GM13977 (cell line): ENCODE measurements at places on chromosomes 1 and 21.

DNA sequence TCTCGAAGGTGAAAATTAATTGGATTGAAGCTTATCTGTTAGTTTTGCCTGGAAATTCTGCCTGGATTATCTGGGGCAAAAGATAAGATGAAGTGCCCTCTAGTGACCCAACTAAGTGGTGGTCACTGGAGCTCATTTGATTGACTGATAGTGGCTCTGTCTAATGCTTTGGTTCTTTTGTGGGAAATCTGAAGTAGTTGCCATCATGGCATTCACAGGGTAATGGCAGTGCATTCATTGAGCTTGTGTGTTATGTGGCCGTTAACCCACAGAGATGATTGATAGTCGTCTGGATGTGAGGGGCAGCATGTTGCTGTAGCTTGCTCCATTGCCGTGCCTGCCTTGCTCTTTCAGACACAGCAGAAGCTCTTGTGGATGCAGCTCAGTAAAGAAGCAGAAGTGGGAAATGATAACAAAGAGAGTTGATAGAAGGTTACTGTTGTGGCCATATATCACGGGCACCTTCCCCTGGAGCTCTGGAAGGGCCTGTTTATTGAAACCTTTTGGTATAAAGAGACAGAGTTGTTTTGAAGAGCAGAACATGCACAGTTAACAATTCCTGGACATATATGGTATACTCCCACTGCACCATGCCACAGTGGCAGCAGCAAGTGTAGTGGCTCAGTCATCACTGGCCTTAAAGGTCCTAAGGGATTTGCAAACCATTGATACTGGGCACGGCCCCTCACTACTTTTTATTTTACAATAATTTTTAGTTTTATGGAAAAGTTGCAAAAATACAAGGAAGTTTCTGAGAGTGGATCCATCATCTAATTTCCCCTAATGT, 42.0 kb downstream of the CXADR start:
- DNase-seq: no peak

DNA sequence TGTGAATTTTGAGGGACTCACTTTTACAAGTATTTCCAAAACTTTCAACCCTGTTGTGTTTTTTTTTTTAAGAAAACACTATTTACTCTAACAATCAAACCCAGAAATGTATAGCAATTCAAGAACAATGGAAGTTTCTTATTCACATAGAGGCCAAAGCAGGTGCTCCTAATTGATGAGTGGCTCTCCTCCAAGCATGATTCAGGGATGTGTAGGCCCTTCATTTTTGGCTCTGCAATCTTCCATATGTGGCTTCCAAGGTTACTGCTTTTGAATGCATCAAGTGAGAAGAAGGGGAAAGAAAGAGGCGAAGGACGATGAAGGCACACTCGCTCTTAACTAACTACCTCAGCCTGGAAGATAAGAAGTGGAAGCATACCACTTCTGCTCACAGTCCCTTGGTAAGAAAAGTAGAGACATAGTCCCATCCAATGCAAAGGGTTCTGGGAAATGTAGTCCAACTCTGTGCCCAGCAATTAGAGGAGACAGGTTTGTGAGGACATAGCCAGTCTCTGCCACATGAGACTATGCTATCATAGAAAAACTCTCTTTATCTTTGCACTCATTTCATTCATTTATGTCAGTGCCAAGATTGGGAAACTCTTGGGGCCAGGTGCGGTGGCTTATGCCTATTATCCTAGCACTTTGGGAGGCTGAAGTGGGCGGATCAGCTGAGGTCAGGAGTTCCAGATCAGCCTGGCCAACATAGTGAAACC, 46.0 kb downstream of the OPTC start:
- no peak for DNase-seq

GRCh38 chr1:87329526-87330056, 911 bp downstream of the LMO4 start:
- DNase-seq: peak; percentile 50

GRCh38 chr21:33650929-33651509, 8.7 kb downstream of the ITSN1 start:
- DNase-seq: no peak

GRCh38 chr21:16794950-16795349, 717.9 kb upstream of the CXADR start:
- no peak for DNase-seq

GRCh38 chr1:43325381-43325780, 12.2 kb upstream of the MPL start:
- DNase-seq: no peak

DNA sequence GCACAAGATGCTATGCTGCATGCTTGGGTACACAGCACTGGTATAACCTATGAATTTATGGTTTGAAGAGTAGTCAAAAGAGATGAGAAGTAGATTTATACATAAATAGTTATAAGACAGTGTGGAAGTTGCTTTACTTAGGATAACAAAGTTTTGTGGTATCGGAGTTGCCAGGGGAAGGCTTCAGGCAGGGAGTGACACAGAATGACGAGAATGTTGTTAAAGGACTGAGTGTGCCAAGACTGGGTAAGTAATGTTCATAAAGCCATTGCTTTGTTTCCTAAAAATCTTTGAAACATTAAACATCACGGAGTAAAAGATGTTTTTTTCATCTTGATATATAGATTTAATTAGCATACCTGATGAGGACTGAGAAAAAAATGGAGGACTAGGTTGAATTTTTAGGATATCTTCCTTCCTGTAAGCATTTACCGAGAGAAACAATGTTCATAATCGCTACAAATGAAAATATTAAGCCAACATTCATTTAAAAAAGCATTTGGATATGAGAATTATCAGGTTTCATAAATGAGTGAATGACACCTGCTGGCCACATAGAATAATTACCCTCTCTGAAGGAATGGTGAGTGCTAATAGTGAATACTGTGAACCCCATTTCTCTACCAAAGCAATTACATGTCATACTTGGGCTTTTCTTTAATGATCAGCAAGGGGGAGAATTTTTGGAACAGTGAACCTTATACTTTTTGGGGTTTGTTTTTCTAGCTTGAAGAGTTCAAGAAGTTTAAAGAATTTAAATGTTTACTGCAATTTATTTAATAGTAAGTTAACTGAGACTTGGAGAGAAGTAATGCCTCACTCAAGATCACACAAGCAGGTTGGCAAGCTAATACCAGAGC, 28.4 kb downstream of the EXTL2 start:
- peak; percentile 5 for DNase-seq

- DNase-seq: no peak
Measured at GRCh38 chr1:54163051-54163450, 10.3 kb upstream of the CDCP2 start.

DNA sequence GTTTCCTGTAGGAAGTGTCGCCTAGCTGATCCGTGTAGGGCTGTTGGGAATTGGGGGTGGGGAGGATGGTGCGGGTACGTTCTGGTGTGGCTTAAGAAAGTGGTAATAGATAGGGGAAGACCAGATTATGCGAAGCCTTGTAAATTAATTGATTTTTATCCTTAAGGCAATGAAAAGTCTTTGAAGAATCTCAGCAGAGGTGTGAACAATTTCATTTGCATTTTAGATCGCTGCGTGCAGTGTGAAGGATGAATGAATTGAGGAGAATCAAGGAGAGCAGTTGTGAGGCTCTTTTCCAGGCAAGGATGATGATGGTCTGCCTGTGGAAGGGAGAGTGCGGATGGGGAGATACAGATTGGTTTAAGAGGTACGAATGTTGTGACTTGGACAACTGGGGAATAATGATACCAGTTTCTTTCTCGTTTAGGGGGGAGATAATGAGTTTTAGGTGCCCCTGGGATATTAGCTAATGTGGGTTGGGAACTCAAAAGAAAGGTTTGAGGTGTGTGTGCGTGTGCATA, 813 bp upstream of the DEDD start:
- DNase-seq: no peak

DNA sequence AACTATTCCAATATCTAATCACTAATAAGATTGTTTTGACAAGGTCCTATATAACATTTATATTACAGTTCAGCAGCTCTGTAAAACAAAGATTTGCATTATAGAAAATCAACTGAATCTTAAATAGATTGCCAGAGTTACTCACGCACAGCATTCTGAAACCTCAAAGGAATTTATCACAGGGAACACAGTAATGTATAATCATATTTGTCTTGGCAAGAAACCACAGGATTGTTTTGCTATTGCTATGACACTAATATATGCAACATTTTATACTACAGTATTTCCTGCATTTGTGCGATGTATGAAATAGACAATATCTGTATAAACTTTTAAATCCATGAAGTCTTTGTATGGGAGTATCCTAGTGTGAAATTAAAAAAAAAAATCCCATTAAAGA, 101.4 kb downstream of the PLPPR5 start:
- DNase-seq: no peak

- no peak for DNase-seq
Measured at GRCh38 chr1:107100331-107100984, 40.4 kb upstream of the NTNG1 start.

- DNase-seq: no peak
Measured at GRCh38 chr1:61140778-61141177, 58.4 kb downstream of the NFIA start.

- DNase-seq: no peak
Measured at GRCh38 chr1:166040202-166040997, 126.4 kb downstream of the FAM78B start.

GRCh38 chr1:234724516-234725176, 114.7 kb upstream of the IRF2BP2 start:
- DNase-seq: peak; percentile 58

DNA sequence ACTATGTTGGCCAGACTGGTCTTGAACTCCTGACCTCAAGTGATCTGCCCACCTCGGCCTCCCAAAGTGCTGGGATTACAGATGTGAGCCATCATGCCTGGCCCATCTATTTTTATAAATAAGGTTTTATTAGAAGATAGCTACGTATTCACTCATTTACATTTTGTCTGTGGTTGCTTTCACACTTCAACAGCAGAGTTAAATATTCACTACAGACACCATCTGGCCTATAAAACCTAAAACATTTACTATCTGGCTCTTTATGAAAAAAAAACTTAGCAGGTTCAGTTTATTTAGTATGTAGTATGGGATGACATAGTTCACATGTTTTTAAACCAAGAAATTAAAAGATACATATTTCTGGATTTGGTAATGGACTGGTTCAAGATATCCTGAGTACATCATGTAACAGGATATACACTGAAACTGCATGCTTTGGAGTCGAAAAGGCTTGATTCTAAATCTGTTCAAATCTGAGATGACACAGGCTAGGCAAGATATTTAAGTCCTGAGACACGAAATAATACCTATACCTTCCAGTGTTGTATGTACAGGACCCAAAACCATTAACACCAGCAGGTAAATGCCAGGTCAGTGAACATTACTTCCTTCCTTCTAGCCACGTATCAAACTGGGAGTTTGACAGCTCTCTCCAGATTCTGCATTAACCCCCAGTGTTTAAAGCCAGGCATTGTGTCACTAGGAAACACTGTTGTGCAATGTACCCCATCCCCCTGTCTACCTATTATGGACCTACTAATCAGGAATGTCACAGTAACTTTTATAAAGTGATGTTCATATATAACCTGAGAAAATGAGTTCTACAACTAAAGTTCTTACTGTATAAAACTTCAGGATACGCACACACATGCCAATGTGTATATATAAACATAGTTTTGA, 54.3 kb upstream of the SDC3 start:
- DNase-seq: no peak

DNA sequence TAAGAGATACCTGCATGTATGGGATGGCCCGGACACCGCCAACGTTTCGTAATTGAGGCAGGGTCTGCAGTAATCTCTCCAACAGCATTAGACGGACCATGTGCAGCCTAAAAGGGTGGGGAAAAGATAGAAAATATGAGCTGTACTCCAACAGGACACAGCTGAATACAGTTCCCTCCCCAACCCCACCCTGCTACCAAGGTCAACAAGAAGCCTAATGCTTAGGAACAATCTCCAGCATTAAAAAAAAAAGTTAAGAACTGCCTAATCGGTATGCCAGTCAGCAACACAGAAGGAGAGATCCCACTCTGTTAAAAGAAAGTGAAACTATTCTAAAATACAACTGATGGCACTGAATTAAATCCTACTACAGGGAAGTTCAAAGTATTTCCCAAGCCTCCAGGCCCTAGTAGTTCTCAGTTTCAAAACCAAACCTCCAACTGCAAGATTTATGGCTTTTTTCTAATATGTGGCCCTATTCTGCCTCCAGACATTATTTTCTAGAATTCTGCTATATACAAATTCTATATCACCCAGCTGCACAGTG, 81.0 kb downstream of the UBR4 start:
- DNase-seq: no peak

- DNase-seq: no peak
Measured at GRCh38 chr1:171220581-171221054, 27.7 kb upstream of the FMO1 start.

DNA sequence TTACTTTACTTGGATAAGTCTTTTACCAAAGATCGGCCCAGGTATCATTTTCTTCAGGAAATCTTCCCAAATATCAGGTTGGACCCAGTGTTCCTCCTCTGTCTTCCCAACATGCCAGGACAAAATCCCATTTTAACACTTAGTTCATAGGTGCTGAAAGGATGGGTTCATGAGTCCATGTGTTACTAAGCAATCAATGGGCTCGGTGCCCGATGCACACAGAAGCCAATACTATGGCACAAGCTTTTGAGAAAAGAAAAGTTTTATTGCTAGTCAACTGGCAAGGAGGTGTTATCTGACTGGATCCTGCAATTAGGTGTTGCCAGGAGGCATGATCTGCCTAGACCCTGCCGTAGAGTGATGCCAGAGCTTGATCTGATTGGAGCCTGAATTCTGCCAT, 133.3 kb upstream of the SLC44A3 start:
- DNase-seq: no peak

- no peak for DNase-seq
Measured at GRCh38 chr1:153434746-153435455, 18.6 kb downstream of the S100A7A start.

GRCh38 chr1:234561319-234561718, 48.7 kb downstream of the IRF2BP2 start:
- DNase-seq: no peak

GRCh38 chr1:68181165-68181556, 51.2 kb downstream of the WLS start:
- no peak for DNase-seq

DNA sequence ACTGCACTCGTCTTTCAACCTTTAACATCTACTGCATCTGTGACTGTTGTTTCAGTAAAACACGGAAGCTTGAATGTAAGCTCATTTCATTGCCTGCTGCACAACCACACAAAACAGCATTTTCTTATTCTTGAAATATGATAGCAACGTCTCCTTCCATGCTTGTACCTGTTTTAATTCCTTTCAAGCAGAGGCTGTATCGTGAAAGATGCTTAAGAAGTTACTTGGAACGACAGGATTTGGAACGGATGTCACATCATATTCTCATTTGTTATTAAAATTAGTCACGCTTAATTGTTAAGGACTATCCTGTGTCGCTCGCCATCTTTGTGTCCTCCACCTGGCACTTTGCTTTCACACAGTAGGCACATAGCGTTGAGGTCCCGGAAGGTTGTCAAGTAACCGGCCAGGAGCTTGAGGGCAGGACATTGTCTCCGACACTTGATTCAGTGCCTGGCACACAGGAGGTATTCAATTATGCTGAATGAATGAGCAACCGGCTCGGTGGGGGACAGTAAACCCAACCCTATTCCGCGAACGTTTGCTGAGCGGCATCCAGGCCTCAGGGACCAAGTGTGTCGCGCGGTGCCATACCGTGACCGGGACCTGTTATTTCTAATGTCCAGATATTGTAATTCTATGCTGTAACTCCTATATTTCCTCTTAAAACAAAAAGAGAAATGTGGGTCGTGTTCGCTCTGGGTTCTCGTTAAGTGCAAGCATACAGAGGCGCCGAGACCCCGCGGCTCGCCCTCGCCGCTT, 499 bp upstream of the SH3GLB1 start:
- DNase-seq: peak; percentile 28

- no peak for DNase-seq
Measured at GRCh38 chr1:62110198-62110817, 84.3 kb upstream of the L1TD1 start.
